ENCODE measurements at places on chromosomes 3 and 15.

GRCh38 chr15:82898961-82899360, 53.6 kb downstream of the HOMER2 start:
- no peak overlapping the region for H3K4me3 ChIP-seq
- DNase-seq = no peak
- H3K27me3 ChIP-seq = peaks cover 3% of the 10 kb centered on the region
- H3K4me1 ChIP-seq = no peaks in the 10 kb centered on the region
- no peak overlapping the region for H3K27ac ChIP-seq

DNA sequence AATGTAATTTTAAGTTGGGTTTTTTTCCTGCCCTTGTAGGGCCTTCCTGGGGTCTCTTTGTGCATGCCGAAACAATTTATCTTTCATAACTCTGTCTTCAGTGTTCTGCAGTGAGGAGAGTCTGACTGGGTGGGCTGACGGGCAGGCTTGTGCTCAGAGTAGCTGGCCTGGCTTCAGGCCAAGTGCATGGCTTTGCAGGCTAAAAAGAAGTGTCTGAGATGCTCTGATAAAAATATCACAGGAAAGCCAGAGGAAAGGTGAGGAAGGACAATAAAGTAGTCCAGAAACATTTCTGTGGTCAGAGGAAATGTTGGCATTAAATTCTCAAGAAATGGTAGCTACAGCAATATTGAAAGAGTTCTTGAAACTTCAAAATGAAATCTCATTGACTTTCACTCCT, 25.5 kb downstream of the ST3GAL6 start:
- H3K36me3 ChIP-seq = peaks cover 7% of the 10 kb centered on the region
- H3K27ac ChIP-seq = peak overlapping the region; percentile 13
- H3K4me3 ChIP-seq = no peak overlapping the region
- no peaks in the 10 kb centered on the region for H3K27me3 ChIP-seq
- peaks cover 8% of the 10 kb centered on the region for H3K4me1 ChIP-seq

DNA sequence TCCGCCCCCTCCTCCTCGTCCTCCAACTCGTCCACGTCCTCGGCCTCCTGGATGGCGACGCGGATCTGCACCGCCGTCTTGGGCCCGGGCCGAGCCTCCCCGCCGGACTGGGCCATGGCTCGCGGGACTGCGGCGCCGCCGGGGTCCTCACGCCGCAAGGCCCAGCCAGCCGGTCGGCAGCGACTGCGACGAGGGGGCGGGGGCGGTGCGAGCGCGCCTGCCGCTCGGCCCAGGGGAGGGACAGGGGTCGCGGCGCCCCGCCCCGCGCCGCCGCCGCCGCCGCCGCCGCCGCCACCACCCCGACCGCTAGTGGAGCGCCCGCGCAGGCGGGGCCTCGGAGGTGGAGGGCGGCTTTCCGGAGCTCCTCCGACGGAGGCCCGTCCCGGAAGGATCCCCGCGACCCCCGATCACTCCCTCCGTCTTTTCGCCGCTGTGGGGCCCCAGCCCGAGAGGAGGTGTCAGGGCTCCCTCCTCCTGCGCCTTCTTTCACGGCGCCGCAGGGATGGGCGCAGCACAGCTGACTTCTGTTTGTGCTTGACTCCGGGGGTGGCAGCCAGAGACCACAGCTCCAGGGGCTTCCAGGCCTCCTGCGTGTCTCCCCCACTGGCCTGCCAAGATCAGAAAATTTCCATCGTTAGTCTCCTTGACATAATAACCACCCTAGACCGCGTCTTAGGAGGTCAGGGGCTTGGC, at the start of gene LARP6:
Gene LARP6 (minus strand): TSS at position 185 of the 693 bp plus-strand sequence. CDS start 69 bp downstream, at position 116.
- H3K4me1 ChIP-seq = peaks cover 12% of the 10 kb centered on the region
- H3K4me3 ChIP-seq = peak within 1 kb of the TSS; percentile 97
- H3K27me3 ChIP-seq = no peaks in the 10 kb centered on the region
- peak; percentile 62 for DNase-seq
- peaks cover 30% of the 10 kb centered on the region for H3K36me3 ChIP-seq

- H3K36me3 ChIP-seq = no peaks in the 10 kb centered on the region
- H3K4me3 ChIP-seq = peak overlapping the region; percentile 79
- peak; percentile 33 for DNase-seq
- peak overlapping the region; percentile 46 for H3K27ac ChIP-seq
- no peaks in the 10 kb centered on the region for H3K27me3 ChIP-seq
Measured at GRCh38 chr3:154122912-154123559, 1.8 kb downstream of the ARHGEF26 start.

GRCh38 chr3:184710870-184711492, 883 bp downstream of the MAGEF1 start:
- peaks cover 6% of the 10 kb centered on the region for H3K4me1 ChIP-seq
- peaks cover 23% of the 10 kb centered on the region for H3K36me3 ChIP-seq
- no peaks in the 10 kb centered on the region for H3K27me3 ChIP-seq
- peak; percentile 78 for DNase-seq

DNA sequence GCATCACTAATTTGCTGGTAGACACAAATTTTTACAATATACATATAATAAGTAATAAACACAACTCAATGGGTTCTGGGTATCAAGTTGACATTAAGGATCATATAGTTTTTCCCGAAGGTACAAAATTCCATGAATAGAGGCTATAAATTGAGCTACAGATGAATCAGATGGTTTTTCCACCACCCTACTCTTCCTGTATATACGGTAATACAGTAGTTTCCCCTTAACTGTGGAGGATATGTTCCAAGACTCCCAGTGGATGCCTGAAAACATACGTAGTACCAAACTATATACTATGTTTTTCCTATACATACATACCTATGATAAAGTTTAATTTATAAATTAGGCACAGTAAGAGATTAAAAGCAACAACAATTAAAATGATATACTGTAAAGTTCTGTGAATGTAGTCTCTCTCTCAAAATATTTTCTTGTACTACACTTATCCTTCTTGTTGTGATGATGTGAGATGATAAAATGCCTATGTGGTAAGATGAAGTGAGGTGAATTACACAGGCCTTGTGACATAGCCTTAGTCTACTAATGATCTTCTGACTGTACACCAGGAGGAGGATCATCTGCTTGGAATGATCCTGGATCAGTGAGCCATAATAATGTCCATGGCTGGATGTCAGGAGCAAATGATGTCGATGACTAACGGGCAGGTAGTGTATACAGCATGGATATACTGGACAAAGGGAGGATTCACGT, 116.7 kb downstream of the NR1I2 start:
- DNase-seq = peak; percentile 32
- H3K4me3 ChIP-seq = no peak overlapping the region
- no peaks in the 10 kb centered on the region for H3K27me3 ChIP-seq
- H3K4me1 ChIP-seq = no peaks in the 10 kb centered on the region

- no peaks in the 10 kb centered on the region for H3K4me1 ChIP-seq
- no peaks in the 10 kb centered on the region for H3K27me3 ChIP-seq
Measured at GRCh38 chr3:15756505-15756904, 41.3 kb downstream of the ANKRD28 start.

DNA sequence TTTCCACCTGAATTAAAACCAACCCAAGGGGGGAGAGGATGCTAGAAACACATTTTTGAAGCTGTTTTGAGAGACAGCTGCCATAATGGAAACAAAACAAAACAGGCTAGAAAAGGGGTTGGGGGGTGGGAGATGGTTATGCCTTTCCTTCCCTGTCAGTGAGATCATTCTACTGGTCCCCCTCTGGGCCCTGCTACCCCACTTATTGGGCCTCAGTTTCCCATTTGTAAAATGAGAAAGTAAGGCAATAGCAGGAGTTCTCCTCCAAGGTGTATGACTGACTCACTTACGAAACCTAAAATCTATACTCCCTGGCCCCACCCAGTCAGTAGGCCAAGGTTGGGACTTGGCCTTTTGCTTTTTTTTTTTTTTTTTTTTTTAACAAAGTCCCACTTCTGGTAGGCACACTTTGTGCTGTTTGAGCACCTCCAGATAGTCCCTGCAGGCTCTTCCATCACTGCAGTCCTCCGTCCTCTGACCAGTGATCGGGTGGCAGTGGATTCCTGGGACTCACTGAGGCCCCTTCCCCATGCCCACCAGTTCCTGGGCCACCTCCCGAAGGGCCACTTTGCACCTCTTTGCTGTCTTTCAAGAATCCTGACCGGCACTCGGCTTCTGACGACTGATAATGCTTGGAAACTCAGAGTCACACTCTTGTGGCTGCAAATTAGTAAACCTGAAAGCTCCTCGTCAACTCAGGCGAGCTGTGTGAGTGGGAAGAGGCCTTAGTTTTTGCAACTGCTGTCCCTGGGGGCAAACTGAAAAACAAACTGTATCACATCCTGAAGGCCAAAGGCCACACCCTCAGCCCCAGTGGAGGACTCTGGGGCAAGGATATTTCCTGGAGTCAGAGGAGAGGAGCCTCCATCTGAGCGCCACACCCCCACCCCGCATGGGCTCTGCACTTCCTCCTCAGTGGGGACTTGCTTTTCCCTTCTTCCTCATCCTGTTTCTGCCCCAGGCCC, 6.7 kb upstream of the PSTPIP1 start:
- H3K4me1 ChIP-seq = peaks cover 3% of the 10 kb centered on the region
- H3K27me3 ChIP-seq = no peaks in the 10 kb centered on the region
- H3K27ac ChIP-seq = no peak overlapping the region

- peaks cover 7% of the 10 kb centered on the region for H3K4me1 ChIP-seq
- H3K27me3 ChIP-seq = peaks cover 19% of the 10 kb centered on the region
- H3K27ac ChIP-seq = no peak overlapping the region
- H3K36me3 ChIP-seq = no peaks in the 10 kb centered on the region
- DNase-seq = peak; percentile 61
Measured at GRCh38 chr3:11059090-11059798, 66.7 kb downstream of the SLC6A1 start.

GRCh38 chr3:160928183-160928726, 172.2 kb downstream of the PPM1L start:
- H3K4me3 ChIP-seq = no peak overlapping the region
- peaks cover 6% of the 10 kb centered on the region for H3K27me3 ChIP-seq
- no peak for DNase-seq
- no peaks in the 10 kb centered on the region for H3K36me3 ChIP-seq
- H3K27ac ChIP-seq = no peak overlapping the region

DNA sequence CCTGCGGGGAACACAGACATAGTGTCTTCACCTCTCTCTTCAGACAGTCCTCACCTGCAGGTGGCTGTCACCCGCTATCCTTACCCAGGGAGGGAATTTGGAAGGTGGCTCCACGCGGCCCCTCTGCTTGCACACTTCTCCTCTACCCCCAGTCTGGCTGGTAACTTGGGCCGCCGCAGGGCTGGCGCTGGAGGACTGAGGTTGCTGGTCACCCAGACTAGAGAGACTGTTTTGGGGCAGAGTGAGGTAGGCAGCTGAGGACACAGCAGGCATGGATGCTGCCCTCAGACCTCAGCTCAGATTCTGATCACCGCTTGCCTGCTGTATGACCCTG, 12.6 kb upstream of the IQSEC1 start:
- H3K36me3 ChIP-seq = no peaks in the 10 kb centered on the region
- DNase-seq = no peak
- peaks cover 5% of the 10 kb centered on the region for H3K4me1 ChIP-seq
- H3K4me3 ChIP-seq = no peak overlapping the region

- H3K4me1 ChIP-seq = no peaks in the 10 kb centered on the region
- no peak for DNase-seq
- no peak overlapping the region for H3K4me3 ChIP-seq
- H3K27me3 ChIP-seq = no peaks in the 10 kb centered on the region
- no peaks in the 10 kb centered on the region for H3K36me3 ChIP-seq
Measured at GRCh38 chr3:110519071-110519470, 552.5 kb upstream of the NECTIN3 start.

Measured in mesenchymal stem cell (in vitro differentiated cells and primary cell).